Sigmoid colon (tissue), 7 donors: ENCODE measurements at places on chromosomes 3 and 15. TPM values are rescaled to one million over a fixed set of nuclear protein-coding genes. Genes with fewer than 3 reads are reported as not detected.

DNA sequence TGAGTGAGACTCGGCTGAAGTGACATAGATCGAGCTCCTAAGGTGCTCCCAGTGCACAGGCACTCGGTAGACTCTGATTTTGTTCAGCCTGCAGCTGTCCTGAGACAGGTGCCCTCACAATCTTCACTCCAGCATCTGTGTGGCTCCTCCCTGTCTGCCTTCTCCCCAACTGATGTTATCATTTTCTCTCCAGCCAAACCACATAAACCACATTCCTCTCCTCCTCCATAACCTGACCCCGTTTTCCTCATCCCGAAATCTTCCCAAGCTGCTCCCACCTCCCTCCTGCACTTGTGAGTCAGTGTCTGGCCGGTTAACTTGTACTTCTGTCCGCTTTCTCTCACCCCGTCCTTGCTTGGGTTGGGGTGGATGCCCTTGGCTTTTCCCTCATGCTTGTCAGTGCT is 93.3 kb upstream of the HACD2 start:
- DNase-seq, result no peak

DNA sequence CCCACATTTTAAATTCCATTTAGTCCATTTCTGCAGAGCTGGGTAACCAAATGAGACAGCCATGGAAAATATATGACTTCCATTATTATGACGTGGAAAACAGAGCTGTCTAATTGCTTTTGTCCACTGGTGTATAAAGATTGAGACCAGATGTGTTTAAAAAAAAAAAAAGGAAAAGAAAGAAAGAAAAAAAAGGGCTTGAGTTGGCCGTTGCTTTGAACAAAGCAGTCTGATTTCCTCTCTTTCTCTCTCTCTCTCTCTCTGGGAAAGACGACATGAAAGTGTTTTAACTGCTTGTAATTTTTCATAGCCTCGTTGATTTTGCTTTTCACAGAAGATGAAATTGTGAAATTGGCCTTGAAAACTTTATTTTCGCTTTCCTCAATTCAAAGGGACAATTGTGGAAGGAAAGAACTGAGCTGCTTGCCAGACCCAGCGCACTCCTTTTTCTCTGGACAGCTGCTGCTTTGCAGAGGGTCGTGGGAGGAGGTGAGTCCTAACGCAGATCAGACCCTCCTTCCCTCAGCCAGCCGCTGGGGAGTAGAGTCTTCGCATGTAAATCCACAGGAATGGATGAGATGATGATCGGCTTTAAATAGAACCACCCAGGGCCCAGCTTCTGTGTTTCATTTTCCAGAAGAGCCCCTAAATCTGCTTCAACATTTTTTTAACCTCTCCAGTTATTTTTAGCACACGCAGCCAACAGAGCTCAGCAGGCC is 42.8 kb upstream of the UBE2E1 start:
- no peak for DNase-seq

GRCh38 chr15:60372756-60373155 is 25.0 kb downstream of the ANXA2 start:
- no peak for DNase-seq

Gene ZPLD1
- total RNA-seq, result 0.27 TPM
